Vagina (tissue), 2 donors: ENCODE measurements at places on chromosomes 1 and 21. TPM values are rescaled to one million over a fixed set of nuclear protein-coding genes. Genes with fewer than 3 reads are reported as not detected.

Gene C8B
- not detected for total RNA-seq

Gene AGL
- 14.0 TPM for total RNA-seq

Gene EDARADD
- total RNA-seq = 1.2 TPM

Gene PRELP
- total RNA-seq = 128 TPM

DNA sequence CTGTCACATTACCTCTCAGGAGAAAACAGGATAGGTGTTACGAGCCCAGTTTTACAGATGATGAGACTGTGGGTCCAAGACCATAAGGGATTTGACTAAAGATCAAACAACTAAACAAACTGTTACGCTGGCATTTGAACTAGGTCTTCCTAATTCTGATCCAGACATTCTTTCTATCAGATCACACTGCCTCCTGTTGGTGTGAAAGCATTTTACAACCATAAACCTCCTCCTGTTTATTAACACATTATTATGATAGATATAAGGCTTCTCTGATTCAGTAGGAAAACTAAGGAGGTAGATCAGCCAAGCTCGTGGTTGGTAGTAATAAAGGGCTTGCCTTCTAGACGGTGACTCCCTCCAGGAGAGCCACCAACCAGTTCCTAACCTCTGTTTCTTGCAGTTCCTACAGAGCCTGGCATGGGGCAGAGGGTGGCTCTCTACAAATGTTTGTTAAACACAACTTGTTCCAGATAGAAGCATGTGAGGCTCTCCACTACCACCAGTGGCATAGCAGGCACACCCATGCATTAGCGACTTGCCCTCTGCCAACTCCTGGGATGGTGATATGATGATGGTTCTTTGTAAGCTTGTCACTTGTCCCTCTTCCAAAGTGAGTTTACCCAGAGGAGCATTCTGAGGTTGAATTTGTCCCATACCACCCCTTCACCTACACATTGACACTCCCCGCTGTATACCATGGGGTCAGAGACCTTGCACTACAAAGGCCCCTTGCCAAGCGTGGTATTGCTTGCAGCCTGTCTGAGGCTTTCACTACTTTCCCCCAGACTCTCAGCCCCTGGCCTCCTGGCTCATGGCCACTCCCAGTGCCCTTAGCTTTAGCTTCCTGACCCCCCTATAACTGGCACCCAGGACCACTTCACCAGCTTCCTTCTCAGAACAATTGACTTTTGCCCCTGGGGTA is 96.4 kb upstream of the HOOK1 start:
- no peak for DNase-seq

GRCh38 chr1:16334655-16335340 is 17.5 kb downstream of the FBXO42 start:
- DNase-seq = no peak

GRCh38 chr21:38254970-38255369 is 1.8 kb upstream of the KCNJ15 start:
- no peak for DNase-seq
